SJCRH30 (cell line): ENCODE measurements at places on chromosomes 12 and 14. TPM values are rescaled to one million over a fixed set of nuclear protein-coding genes. Genes with fewer than 3 reads are reported as not detected.

ADAM20 gene
- 0.34 and 0.38 TPM in 2 replicates for total RNA-seq

DNA sequence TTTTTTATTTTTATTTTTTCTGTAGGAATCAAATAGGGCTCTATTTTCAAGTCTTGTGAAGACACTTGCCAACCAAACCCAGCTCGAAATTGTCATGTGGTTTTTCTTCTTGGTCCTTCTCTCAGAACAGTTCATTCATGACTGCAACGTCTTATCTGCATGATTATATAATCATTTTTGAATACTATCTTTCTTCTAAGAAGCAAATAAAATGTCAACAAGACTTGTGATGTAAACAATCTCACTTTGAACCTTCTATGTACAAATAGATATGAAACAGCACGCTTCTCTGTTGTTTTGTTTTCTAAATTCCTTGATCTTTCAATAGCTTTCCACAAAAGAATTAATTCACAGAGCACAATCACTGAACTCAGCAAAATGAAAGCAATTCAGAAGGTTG lies 320.7 kb downstream of the SOX5 start:
- no peak for DNase-seq

DNA sequence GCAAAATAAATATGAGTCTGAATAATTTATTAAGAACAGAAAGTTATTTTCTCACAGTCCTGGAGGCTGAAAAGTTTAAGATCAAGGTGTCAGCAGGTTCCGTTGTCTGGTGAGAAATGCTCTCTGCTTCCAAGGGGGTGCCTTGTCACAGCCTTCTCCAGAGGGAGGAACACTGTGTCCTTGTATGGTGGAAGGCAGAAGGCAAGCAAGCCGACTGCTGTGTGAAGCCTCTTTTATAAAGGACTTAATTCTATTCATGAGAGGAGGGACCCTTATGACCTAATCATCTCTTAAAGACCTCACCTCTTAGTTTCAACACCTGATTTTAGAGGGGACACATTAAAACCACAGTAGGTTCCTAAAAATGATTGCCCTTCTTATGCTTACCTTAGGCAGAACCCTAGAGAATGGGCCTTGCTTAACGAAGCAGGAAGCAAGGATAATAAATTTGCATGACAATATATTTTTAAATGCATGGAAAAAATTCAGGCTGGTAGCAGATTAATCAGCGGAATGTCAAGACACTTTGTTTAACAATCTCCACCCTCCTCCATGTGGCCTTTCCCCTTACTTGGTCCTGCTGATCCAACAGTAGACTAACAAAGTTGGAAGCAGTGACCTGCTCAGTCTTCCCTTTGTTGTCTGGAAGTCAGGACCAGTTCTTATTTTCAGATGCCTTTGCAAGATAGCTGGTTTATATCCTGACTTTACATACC lies 154.9 kb downstream of the DYRK2 start:
- DNase-seq: no peak

- peak; percentile 1 for DNase-seq
These were observed 187.6 kb upstream of the C14orf180 start for GRCh38 chr14:104392001-104392395.
